ENCODE measurements at places on chromosomes 3 and 15.

GRCh38 chr3:46245146-46245545, 2.9 kb downstream of the CCR3 start:
- no peak for DNase-seq

DNA sequence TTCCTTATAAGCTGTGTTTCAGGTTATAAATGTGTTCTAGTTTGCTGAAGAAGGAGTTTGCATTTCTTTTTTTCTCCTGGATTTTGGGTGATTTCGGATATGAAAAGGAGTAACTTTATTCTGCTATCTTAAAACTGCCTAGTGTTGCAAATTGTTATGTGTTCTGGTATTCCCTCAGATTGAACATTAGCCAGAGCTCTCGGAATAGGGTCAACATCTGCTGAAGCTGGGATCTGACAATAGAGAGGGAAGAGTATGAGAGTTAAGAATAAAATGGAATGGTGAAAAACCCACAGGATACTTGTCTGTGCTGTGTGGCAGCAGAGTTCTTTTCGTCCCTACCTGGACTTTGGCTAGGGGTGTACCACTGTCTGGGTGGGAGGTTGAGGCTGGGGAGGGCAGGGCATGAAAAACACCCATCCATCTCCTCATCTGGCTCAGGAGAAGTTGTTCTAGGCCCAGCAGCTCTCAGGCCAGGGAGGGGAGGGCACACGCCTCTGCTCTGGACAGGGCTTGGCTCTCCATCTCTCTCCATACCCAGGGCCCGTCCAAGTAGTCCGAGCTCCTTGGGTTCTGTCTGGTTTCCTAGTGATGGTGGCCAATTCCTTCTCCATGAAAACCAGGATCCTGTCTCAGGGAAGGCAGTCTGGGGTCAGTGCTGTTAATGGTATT, 13.2 kb downstream of the SPSB4 start:
- no peak for DNase-seq

DNA sequence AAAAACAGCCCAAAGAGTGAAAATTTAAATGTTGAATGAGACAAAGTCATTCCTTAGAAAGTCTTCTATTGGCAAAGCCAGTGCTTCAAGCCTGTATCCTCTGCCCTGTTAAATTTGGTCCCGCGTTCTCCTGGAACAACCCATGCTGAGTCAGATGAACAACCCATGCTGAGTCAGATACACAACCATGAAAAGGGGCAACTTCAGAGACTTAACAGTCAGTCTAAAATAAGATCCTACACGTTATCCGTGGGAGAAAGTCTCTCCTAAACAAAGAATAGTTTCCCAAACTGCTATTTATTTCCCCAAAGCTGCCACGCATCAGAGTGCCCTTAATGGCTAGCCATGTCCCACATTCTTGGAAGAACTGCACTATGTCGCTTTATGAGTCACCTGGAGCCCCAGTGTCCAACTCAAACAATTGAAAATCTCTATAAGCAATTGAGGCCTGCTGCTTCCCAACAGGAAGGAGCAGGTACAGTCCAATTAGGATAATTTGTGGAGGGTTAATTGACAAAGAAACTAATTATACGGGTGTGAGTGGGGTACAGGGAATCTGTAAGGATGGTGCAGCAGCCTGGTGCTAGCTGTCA, 66.1 kb downstream of the WHAMM start:
- no peak for DNase-seq

DNA sequence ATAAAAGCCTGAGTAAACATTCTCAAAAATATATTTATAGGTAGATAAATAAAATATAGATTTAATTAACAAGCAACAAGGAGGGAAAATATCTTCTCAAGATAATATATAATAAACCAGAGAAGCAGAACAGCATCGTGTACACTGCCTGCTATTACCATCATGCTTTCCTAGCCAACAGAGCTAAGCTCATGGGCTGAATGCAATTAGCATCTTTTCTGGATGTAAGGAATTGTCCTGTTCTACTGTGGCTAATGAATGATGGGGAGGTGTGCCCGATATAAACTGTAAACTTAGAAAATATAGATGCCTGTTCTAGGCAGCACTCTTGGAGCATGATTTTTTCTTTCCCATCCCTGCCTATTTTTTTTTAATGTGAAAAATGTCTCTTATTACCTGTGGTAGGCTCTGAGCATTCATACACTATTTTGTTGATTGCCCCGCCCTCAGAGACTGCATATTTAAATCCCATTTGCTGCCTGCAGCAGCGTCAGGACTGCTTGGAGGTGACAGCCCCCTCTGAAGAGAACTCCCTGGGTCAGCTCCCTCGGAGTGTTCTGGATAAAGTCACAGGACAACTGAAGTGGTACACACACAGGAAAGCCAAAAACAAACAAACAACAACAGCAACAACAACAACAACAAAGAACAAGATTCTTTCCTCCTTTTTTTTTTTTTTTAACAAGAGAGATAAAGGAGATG, 312.3 kb downstream of the SATB1 start:
- DNase-seq, result no peak

DNA sequence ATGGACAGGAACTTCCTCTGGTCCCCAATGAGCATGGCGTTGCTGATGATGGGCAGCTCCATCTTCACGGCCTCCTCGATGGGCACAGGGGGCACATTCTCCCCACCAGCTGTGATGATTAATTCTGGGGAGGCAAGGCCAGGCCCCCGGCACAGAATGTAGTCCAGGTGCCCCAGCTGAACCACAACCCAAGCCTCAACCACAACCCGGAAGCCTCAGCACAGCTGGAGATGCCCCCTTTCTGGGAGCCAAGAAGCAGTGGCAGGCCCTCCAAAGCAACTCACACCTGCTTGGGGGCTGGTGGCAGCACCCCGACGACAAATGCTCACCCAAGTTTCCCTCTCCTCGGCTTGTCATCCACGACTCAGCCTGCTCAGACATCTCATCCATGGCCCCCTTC, 25.2 kb downstream of the IDH3A start:
- no peak for DNase-seq

DNA sequence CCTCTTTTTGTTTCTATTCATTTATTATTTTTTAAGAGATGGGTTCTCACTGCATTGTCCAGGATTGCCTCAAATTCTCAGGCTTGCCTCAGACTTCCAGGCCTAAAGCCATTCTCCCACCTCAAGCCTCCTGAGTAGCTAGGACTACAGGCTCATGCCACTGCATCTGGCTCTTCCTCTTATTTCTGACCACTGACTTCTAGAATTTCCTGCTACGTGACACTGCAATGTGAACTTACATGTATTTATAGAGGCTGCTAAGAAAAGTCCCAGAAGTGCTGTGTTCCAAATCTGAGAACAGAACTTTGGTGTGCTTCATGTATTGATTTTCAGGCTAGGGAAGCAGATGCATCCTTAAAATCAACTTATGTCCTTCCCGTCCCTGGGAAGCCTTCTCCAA, 407.4 kb downstream of the RSL24D1 start:
- DNase-seq, result no peak

- no peak for DNase-seq
These were observed 102.4 kb downstream of the MYLK start for GRCh38 chr3:123781571-123782275.

DNA sequence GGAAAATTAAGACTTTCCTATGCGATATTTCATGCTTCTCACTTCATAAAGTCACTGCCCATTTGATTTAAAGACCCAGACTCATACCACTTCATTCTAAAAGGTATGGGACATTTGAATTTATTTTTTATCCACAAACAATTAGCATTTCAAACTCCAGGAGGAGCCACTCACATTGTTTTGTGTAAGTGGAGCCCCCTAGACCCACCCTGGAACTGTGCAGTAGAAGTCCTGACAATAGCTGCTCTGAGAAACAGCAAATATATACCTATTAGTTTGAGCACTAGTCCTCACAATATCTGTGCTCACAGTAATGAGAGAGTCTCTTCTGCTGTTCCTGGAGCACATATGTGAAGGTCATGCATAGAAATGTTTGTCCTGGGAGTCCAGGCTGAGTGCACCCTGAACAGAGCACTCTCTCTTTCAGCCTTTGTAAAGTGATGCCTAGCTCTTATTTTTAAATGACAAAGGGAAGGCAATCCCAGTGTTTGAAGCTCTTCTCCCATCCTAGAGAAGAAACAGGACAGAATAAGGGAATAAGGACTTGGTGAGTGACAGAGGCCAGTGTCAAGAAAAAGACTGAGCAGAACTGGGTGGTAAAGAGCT, 127.5 kb upstream of the STRIT1 start:
- DNase-seq, result no peak

GRCh38 chr3:59318881-59319280, 269.1 kb upstream of the CFAP20DC start:
- DNase-seq, result no peak

GRCh38 chr3:116947809-116948208, 238.2 kb downstream of the TUSC7 start:
- DNase-seq, result no peak

- DNase-seq, result no peak
These were observed 145.4 kb upstream of the PROK2 start for GRCh38 chr3:71930056-71930991.

- no peak for DNase-seq
These were observed 81.3 kb downstream of the APBA2 start for GRCh38 chr15:28967066-28967465.
